Activated CD4-positive, CD25-positive, alpha-beta regulatory T cell treated with anti-CD3 and anti-CD28 coated beads, Interleukin-2, amount 50 U/mL, for 24 hours (primary cell): ENCODE measurements at places on chromosomes 2 and 18.

DNA sequence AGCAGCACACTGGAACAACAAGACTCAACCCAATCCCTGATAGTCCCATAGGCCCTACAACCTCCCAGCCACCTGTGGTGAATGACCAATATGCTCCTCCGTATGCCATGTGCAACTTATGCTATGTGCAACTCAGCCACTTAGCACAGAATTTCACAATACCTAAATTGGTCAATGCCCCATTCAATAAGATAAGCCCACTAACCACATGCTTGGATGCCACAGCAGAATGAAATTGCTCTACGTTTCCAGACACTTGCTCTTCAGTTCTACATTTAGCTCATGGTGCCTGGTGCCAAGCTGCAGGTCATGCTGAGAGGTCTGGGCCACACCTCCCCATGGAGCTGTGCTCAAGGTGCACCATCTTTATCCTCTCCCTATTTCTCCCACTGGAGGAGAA lies 159.8 kb downstream of the EN1 start:
- ATAC-seq, result no peak

GRCh38 chr2:98883780-98884211 lies 52.2 kb downstream of the CRACDL start:
- ATAC-seq, result no peak

DNA sequence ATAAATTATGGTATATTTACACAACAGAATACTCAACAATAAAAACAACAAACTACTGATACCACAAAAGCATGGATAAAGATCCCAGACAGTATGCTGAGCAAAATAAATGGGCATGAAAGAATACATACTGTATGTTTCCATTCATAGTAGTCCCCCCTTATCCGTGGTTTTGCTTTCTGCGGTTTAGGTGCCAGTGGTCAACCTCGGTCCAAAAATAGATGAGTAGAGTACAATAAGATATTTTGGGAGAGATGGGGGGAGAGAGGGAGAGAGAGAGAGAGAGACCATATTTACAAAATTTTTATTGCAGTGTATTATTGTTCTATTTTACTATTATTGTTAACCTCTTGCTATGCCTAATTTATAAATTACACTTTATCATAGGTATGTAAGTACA lies 21.0 kb upstream of the TGFA start:
- ATAC-seq, result no peak

DNA sequence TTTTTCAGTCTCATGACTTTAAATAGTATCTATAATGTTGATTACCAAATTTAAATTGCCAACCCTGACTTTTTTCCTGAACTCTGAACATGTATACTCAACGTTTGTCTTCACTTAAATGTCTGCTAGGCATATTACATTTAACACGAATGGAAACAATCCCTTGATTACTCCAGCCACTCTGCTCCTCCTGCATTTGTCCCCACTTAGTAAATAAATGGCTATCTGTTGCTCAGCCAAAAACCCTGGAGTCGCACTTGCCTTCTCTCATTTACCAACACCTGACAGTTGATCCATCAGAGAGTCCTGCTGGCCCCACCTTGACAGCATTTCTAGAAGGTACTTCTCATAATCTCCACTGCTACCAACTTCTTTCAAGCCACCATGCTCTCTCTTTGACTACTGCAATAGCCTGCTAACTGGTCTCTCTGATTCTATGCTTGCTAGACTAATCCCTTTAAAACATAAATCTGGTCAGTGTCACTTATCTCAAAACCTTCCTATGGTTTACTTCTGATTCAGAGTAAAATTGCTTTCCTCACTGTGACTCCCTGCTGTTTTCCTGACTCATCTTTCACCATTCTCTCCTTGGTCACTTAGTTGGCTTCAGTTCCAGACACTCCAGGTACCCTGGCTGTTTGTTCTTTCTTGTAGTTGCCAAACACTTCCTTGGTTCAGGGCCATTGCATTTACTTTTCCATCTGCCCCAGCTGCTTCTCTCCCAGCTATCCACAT lies 31.9 kb downstream of the SPAG16 start:
- no peak for ATAC-seq

- no peak for ATAC-seq
Observed at GRCh38 chr2:68341583-68341982, 21.8 kb upstream of the CNRIP1 start.

DNA sequence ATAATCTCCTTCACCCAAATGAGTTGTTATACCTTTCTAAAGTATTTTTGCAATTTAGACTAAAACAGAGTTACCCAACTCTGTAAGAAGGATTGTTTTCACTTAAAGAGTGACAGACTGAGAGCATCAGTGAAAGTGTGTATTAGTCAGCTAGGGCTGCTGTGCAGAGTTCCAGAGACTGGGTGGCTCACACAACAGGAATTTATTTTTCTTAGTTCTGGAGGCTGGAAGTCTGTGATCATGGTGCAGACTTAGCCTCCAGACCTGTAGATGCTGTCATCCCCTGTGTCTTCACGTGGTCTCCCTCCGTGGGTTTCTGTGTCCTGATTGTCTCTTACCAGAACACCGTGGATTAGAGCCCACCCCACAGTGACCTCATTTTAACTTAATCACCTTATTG lies 40.0 kb downstream of the BCL2L11 start:
- no peak for ATAC-seq

GRCh38 chr2:71596011-71596410 lies 142.7 kb downstream of the DYSF start:
- no peak for ATAC-seq

DNA sequence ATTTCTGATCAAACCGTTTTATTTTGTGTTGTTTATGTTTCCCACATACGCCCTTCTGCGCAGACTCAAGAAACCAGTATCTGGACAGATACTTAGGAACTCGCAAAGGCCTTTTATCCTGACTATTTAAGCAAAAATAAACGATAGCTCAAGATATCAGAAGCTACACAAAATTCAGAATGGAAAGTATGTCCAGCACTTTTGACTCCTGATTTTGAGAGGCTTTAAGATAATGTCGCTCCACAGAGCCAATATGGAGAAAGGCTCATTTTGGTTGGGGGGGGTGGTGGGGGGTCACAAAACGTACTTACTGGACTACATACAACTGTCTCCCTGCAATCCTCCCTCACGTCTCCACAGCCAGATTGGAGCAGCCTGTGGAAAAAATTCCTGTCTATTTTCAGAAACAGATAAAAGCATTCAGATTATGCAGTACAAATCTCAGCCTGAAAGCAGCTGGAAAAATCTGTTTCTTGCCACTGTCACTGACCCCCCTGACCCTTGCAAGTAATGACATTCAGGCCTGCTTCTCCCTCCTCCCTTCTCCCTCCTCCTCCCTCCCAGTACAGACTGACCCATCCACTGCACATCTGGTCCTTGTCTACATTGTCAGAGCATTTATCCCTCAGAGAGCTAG lies 34.9 kb upstream of the LCLAT1 start:
- ATAC-seq, result no peak

- no peak for ATAC-seq
Observed at GRCh38 chr2:70886541-70886987, 49.1 kb upstream of the ATP6V1B1 start.

GRCh38 chr2:113131352-113132185 lies 4.2 kb downstream of the IL1RN start:
- no peak for ATAC-seq

DNA sequence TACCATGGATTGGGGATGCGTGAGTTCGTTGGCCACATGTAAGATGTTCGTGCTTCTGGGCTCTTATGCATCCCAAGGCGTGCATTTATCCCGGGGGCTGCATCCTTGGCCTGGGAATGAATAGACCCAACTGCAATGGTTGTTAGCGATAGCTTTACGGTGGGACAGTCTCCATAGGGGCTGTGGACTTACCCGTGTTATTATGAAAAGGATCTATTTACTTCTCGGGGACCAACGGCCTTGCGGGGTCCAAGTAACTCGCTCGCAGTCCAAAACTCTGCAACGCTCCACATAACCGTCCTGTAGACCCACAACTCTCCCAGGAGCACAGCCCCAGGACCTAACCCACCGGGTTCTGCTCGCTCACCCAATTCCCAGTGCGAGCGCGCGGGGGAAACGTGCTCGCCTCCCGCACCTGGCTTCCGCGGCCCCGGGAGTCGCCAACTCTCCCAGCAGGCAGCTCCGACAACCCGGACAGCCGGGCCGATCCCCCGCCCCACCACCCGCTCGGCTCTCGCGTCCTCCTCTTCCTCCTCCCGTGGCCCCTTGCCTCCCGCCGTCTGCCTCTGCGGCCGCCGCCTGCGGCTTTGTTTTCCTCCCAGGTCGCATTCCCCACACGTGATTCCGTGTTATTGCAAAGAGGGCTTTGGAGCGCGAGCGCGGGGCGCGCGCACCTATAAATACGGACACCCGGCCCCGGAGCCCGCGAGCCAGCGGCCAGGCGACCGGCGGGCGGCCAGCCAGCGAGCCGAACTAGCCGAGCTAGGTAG lies at the start of gene CABLES1:
Gene CABLES1 (plus strand): TSS at position 706 of the 770 bp plus-strand sequence. CDS start 278 bp downstream, outside the sequence.
- peak; percentile 18 for ATAC-seq

GRCh38 chr2:1754461-1755170 lies 10.3 kb upstream of the PXDN start:
- no peak for ATAC-seq

GRCh38 chr2:197934934-197935289 lies 130.5 kb downstream of the PLCL1 start:
- ATAC-seq, result peak; percentile 79

DNA sequence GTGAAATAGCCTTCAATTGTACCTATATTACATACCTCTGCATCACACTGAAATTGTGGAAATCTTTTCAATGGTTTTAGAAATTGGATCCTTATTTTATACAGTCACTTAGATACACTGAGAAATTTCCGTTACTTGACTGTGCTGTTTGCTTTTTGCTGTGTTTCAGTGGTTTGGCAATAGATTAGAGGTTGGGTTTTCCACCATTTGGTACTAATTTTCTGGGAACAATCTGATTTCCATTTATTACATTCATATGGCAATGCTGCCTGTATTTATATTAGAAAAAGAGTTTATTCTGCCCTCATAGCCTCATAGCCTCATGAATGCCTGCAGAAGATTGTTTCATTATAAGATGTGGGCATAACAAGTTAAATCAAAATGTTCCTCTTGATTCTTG lies 285.0 kb downstream of the GULP1 start:
- ATAC-seq, result no peak

DNA sequence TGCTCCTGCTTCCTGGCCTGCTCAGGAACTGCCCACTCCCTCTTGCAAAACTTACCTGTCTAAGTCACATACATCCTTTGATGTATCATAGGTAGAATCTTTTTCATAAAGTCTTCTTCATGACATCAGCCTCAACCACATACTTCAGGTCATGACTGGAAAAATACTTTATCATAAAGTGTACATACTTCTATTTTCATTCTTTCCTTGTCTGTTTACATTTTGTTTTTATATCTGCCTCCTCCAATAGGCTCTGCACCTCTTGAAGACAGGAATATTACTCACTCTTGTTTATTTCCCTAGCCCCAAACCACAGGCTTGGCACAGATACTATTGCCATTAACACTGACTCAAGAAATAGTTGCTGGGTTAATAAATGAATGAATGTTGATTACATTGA lies 43.6 kb upstream of the ZNF804A start:
- ATAC-seq, result no peak

DNA sequence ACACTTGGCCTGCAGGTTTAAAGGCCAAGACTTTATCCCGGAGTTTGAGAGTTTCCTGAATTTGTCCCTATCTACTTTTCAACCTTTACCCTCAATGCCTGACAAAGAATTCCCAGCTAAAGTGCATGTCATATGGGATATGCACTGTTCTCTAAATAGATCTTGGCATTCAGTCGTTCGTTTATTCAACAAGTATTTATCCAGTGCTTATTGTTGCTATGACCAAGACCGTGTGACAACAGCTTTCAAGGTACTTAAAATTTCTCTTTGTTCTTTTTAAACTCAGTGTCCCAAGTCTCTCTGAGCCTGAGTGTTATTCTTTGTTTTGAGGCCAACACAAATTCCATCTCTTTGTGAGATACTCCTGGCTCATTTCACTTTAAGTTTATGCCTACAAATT lies 133.4 kb downstream of the RGPD3 start:
- ATAC-seq, result no peak

- ATAC-seq, result no peak
Observed at GRCh38 chr2:121605820-121606733, 43.2 kb downstream of the CLASP1 start.

DNA sequence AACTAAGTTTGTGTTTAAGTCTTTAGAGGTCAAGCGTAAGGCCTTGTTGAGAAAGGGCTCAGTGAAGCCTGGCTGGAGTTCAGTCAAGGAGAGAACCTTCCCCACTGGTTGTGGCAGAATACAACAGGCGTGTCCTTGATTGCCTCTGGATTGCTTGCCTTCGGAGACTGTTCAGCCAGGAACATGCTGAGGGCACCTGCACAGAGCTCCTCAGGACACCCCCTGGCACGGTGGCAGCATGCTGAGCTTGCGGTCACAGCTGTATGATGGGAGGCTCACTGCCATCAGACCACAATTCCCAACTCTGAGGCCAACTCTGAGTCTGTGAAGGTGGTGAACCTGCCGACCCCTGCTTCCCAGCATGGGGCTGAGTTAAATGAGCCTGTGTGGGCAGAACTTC lies 130.0 kb downstream of the LPIN1 start:
- no peak for ATAC-seq

DNA sequence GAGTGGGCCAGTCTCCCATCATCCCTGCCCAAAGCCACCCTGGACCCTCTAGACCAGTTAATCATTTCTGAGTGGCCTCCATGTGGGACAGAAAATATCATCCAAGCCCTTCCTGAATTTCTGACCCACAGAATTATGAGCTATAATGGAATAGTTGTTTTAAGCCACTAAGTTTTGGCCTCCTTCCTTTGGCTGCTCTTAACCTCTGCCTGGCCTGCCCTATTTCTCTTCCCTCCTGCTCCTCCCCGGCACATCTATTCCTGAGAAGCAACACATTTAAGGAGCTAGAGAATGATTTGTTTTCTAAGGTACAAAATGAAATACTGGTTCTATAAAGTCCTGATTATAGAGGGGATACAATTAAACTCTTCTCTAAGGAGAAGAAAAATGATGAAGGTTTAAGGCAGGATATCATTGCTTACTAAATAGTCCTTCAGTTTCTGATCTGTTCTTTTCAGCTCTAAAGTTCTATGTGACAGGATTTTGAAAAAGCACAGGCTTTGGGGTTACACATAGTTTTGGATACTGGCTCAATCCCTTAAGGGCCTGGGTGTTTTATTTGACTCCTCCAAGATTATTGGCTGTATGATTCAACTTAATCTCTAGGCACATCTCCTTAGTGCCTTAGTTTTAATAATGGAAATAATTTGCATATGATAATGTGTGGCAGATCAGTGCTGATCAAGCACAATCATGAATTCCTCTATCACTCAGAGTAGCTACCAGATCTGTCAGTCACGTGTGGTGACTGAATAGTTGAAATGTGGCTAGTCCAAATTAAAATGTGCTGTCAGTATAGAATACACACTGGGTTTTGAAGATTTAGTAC lies 240.3 kb downstream of the VAPA start:
- ATAC-seq, result no peak

DNA sequence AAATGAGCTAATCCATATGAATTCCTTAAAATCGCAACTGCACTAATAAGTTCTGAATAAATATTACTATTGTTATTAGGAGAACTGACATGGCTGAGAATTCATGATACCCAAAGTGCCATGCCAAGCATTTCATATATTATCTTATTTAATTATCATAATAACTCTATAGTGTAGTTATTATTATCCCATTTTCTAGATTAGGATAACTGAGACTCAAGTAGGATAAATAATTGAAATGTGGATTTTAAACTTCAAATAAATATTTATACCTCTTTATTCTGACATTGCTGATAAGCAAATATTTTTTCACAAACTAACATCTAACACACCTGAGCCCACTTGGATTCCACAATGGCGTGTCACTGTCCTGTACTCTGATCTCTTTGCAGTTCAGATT lies 492.7 kb downstream of the IRS1 start:
- ATAC-seq, result no peak
